ENCODE measurements at places on chromosomes 2 and 18.

DNA sequence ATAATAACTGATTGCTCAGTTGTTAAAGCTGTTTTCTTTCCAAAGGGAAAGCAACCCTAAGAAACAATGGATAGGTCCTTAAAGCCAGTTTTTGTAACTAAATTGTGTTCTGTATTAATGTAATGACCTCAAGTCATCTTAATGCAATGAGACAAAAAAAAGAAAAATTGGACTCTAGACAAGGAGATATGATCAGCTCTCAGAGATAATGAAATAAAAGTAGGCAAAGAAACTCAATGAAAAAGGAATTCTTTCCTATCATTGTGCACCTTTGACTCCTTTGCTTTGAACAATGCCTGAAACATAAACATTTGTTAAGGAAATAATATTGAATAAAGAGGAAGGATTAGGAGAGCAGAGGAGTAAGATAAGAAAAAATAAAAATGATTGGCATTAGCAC, 86.1 kb downstream of the RIT2 start:
- DNase-seq = no peak

- DNase-seq = no peak
Measured at GRCh38 chr2:210007895-210008294, 5.5 kb downstream of the RPE start.

GRCh38 chr2:157789933-157790511, 86.1 kb downstream of the ACVR1 start:
- DNase-seq = no peak

- no peak for DNase-seq
Measured at GRCh38 chr18:76544511-76545345, 49.7 kb upstream of the ZNF516 start.

GRCh38 chr2:224433442-224433841, 31.5 kb upstream of the FAM124B start:
- no peak for DNase-seq

DNA sequence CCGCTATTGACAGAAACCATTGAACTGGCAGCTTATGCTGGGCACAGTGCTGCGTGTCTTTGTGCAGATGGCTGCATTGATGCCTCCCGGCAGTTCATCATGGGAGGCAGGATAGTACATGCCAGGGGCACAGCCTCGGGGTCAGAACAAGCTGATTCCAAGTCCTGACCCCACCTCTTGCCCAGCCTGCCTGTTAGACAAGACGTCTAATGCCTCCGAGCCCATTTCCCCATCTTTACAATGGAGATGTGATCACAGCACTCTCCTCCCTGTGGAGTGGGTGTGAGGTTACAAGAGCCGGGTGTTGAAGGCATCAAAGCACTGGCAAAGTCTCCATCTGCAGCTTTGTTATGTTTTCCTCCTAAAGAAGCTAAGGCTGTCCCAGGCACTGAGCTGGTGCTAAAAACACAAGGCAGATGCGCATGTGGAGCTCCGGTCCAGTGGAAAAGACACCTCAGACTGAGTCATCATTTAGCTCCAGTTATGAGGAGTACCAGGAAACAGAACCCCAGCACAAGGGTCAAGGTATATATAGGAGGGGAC, 125.7 kb upstream of the EPAS1 start:
- no peak for DNase-seq

DNA sequence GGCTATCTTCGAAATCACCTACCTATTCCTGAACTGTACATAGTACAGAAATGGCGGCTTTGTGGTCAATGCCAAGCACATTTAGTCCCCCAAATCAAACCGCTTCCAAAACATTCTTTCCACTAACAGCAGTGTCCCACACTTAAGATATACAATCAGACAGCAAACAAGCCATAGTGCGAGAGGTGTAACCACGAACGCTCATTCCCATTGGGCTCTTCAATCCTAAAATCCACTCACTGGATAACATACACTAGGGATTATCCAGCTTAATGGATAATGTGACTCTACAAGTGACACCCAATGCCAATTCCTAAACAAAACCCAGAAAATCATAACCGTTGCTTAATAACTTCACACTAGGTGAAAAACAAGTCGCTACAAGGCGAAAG, 2.0 kb downstream of the XPO1 start:
- no peak for DNase-seq

GRCh38 chr2:21643180-21643579, 519.4 kb downstream of the TDRD15 start:
- DNase-seq = no peak

DNA sequence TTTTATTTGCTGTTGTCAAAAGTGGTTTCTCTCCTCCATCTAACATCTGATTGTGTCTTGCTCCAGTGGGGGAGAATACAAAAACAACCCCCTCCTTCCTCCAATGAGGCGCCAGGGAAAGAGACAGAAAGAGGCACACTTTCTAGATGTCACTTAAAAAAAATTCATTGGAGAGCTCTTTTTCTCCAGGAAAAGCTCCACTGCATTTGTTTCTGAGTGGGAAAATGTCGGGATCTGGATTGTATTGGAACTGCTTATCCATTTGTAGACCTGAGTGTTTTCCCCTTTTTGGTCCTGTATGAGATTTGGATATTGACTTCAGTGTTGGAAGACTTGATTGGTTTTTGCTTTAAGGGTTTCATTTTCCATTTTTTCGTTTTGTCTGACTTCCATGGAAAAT, 995 bp downstream of the MBD5 start:
- DNase-seq = no peak

- no peak for DNase-seq
Measured at GRCh38 chr2:108611021-108611420, 76.8 kb downstream of the LIMS1 start.

- DNase-seq = no peak
Measured at GRCh38 chr2:23621616-23622015, 236.6 kb downstream of the KLHL29 start.
